COR-L47 (cell line): ENCODE measurements at places on chromosomes 3 and 15.

GRCh38 chr3:78562328-78562727 is 1205.5 kb downstream of the ROBO1 start:
- no peak for DNase-seq

DNA sequence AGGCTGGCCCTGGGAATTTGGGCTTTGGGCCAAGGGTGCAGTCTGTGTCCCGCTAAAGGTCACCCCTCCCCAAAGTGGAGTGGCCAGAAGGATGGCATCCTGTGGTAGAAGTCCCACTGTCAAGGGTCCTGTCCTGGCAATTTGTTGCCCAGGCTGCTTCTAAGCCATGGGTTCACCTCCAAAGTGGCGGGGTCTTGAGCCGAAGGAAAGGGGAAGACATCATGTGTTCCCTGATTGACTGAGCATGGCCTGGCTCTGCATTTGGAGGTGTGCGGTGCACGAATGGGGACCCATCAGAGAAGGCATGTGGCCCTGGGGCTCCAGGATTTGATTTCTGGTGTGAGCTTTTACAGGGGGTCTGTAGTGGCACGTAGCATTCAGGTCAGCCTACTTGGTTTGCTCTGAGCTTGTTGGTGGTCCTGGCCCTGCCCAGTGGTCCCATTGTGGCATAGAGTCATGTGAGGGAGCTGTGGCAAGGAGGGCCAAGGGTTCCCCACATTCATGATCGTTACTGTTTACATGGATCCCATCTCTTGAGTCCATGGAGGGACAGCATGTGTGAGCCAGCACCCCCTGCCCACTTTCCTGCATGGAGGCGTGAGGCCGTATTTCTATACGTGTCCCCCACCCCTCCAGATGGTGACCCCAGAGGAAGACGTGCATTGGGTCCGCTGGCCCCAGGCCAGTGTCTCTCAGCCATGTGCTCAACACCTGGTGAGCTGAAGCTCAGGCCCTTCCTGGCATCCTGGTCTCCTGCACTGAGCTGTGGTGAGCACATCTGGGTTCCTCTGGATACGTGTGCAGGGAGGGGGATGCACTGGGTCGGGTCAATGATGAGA is 225.1 kb downstream of the SNRPN start:
- no peak for DNase-seq

- no peak for DNase-seq
Measured at GRCh38 chr3:113340785-113341184, 100.5 kb downstream of the CFAP44 start.

GRCh38 chr15:68986322-68986721 is 28.2 kb upstream of the NOX5 start:
- DNase-seq = no peak

DNA sequence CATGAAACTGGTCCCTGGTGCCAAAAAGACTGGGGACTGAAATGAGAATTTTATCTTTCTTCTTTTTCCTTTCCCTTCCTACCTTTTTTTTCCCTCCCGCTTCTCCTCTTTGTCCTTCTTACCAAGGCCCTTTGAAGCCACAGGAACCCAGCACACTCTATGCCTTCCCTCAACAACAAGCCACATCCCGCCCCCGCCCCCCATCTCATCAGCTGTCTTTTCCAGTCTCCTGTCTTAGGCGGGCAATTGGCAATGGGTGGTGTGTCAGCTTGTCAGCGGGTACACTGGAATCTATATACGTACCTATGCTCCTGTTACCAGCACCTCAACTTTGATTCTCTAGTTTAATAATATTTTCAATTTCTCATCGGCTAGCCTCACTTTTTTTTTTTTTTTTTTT is 56.3 kb upstream of the CHD2 start:
- DNase-seq = no peak

DNA sequence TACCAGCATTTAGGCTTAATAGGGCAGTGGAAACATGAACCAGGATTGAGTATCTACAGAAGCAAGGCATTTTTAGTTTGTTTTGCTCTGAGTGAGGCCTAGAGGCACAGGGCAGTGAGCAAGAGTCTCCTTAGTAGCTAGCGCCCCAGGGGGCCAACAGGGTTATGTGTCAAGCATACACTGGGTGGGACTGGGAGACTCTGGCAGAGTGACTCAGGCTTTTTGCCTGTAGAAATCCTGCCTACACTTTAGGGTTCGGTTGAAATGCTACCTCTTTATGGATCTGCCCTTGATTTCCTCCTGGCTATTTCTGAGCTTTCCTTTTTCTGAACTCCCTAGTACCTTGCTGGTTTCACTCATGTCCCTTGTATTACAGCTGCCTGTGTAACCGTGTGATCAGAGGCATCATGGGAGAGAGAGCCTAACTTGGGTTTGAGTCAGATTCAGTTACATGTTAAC is 72.2 kb downstream of the TOP2B start:
- no peak for DNase-seq

DNA sequence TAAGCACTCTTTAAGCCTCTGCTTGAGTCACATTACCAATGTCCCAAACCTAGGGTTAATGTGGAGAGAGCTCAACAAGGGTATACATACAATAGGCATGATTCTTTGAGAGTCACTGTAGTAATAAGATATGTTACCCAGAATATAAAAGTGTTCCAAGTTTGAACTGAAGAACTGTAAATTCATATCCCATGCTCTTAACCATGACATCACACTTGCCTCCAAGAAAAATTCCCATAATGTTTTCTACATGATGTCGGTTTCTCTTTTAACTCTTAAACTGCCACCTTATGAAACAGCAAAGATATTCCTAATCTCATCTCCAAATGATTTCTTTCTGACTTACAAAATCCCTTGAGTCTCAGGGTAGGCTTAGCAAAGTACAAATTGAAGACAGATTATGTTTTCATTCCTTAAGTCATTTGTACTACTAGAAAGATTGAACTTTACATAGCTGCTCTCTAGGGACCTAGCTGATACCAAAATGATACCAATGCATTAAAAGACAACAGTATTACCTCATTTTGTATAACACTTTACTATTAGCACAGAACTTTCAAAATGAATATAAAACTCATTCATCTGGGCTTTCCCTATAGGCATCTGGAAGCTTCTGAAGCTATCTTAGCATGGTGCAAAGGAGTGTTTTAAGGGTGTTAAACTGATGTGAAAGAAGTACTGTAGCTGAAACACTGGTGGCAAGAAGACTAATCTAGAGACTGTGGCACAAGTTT is 127.1 kb downstream of the KCNMB2 start:
- no peak for DNase-seq

DNA sequence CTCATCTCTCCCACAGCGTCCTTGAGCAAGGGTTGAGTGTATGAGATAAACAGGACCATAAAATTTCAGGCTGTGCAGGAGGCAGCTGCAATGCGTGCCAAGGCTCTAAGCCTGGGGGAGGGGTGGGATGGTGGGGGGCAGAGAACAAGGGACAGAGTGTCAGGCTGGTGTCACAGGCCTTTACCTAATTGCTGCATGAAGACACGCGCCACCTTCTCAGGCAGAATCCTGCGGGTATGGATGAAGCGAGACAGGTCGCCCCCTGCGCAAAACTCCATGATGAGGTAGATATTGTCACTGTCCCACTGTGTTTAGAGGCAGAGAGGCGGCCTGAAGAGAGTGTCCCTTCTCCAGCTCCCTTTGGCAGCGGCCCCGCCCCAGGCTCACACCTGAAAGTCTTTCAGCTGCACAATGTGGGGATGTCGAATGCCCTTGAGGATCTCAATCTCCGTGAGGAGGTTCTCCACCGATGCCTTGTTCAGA is 1.0 kb downstream of the ULK3 start:
- no peak for DNase-seq

DNA sequence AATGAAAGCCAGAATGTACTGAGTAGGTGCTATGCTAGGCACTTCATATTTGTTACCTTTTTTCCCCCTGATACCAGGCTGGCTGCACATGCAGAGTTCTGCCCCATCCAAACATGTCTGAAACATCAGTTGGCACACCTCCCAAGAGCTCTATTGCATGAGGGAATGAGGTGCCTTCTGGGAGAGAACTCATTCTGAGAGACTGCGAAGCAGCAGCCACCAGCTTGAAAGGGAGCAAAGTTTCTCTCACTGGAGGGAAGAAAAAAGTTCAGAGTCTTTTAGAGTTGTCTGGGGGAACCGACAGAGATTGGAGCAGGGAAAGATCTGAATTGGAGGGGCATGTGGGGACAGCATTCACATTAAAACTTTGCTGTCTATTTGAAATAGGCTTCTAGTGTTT is 84.1 kb downstream of the AGBL1 start:
- DNase-seq = no peak
